ENCODE measurements at places on chromosomes 6 and 20.

- DNase-seq, result no peak
These were observed 304.9 kb downstream of the CD109 start for GRCh38 chr6:74000666-74001490.

DNA sequence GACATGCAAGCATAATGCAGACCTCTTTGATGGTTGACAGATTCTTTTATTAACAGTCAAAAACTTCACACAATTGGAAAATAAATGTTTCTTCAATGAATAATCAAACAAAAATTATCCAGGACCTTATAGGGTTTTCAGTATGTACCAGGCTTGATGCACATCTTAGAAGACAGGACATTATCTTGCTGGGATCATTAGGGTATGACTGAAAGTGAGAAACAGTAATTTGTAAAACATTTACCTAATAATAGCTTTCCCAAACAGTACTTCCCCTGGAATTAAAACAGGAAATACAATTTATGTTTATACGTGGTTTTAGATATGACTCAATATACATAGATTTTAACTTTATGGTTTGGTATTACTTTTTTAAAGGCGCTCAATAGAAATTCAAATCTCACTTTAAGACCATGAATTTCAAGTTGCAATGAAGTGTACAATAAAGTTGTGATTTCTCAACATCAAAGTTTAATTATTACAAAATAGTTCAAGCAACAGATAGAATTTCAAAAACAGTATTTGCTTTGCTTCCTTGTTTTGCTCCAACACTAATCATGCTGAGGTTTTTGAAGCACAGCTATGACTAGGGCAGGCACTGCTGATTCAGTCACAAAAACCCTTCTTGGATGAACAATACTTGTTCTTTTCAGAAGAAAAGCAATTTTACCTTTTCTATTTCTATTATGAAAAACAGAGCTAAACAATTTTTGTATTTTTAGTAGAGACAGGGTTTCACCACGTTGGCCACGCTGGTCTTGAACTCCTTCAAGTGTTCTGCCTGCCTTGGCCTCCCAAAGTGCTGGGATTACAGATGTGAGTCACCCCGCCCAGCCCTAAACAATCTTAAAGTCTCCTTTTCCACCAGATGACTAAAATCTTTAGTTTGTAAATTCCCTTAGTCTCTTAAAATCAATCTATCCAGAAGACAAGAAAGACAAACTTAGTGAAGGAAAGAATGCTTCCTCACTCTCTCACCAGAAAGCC lies 13.7 kb downstream of the SOD2 start:
- DNase-seq, result no peak

- DNase-seq, result no peak
These were observed 55.3 kb upstream of the JAG1 start for GRCh38 chr20:10728873-10729670.

- no peak for DNase-seq
These were observed 492.9 kb downstream of the UTRN start for GRCh38 chr6:144778056-144778455.

DNA sequence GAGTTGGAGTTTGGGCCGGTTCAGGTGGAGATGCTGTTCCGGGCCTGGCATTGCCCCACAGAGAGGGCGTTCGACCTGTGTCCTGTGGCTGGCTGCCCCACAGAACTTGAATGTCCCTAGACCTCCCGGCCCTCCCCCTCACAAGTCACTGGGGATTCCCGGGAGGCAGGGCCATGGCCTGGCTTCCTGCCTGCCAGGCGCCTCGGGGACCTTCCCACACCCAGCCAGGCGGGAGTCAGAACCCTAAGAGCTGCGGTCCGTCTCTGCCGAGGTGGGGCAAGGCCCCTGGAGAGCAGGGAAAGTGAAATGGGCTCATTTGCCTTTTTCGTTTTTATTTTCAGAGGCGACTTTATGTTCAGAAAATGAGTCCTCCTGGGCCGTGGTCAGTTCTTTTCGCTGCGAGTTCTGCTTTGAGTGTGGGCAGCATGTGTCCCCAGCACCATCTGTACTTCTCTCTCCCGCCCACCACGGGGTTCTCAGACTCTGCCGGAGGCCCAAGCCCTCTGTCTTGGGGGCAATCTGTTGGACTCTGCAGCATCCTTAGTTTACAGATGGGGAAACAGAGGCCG lies 8.5 kb downstream of the RBM38 start:
- DNase-seq, result no peak

GRCh38 chr6:169171951-169172350 lies 81.7 kb downstream of the THBS2 start:
- DNase-seq, result no peak

GRCh38 chr20:35326021-35326739 lies 34.0 kb upstream of the FAM83C start:
- DNase-seq, result no peak

GRCh38 chr6:149608381-149608982 lies 40.0 kb downstream of the KATNA1 start:
- DNase-seq, result no peak

DNA sequence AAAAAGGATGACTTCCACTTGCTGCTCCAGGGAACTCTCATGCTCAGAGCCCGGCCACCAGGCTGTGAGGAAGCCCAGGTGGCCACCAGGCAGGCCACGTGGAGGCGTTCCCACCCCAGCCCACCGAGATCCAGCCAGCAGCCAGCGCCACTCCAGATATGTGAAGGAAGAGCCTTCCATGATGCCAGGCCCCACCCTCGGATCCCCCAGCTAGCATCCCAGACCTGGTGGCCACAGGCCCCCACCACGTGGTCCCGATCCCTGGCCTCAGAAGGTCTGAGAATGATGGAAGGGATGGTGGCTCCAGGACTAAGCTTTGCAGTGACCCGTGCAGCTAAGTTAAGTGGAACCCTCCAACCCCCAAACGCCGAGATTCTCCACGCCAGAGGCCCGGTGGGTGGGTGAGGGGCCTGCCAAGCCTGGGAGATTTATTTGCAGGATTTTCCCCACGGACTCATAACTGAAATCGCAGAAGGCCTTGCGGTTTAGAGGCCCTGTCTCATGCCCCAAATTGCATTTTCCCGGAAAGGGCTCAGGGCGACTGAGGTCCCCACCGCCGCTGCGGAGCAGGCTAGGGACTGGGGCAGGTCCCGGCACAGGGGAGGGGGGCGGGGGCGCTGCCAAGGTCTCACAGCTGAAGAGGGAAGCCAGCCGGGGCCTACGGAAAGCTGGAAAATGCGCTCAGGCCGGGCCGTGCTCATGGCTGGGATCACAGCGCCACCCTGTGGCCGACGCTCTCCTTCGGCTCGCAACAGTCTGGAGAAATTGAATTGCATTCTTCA lies 31.1 kb upstream of the CST7 start:
- DNase-seq, result peak; percentile 22

DNA sequence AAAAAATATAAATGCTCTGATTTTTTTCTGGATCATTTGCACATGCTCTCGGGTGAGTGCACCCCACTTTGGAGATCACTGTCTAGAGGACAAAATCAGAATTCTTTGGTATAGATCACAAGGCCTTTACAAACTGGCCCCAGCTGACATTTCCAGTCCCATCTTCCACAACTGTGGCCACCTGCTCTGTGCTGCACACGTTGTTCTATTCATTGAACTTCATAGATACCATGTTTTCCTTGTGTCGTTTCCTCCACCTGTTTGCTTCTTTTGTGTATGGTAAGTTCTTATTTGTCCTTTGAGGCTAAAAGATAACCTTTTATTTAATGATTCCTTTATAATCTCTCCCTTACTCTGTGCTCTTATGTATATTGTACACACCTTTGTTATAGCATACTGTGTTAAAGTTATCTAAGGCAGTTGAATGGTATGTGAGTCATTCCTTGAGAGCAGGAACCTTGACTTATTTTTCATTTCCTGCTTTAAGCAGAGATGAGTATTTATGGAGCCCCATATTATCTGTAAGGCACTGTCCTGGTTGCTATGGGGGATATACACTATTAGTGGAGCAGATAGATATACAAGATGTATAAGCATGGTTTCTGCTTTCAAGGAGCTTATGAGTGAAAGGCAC lies 12.0 kb upstream of the SLC17A5 start:
- DNase-seq, result no peak

DNA sequence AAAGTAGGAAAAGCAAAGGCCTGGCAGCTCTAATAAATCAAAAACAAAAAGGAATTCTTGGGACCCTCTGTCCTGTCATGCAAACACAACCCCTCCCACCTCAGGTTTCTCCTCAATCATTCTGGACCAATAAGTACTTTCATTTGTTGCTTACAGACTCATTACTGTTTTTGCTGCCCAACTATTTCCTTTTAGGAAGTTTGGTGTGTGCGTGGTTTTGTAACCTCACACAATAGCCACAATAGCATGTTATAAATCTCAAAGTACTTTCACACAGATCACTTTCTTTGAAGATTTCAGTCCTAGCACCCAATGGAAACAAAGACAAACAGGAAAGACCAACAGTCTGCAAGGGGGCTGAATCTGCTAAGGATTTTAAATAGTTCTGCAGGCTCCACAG lies 4.5 kb downstream of the MRPL14 start:
- DNase-seq, result no peak

GRCh38 chr20:51404297-51405060 lies 138.0 kb downstream of the NFATC2 start:
- DNase-seq, result no peak

Data from GOT3 (cell line).